ENCODE measurements at places on chromosomes 16 and 17.

- DNase-seq, result no peak
Measured at GRCh38 chr17:79864147-79864546, 24.9 kb upstream of the CBX4 start.

- no peak for DNase-seq
Measured at GRCh38 chr17:6290488-6291196, 144.3 kb downstream of the AIPL1 start.

DNA sequence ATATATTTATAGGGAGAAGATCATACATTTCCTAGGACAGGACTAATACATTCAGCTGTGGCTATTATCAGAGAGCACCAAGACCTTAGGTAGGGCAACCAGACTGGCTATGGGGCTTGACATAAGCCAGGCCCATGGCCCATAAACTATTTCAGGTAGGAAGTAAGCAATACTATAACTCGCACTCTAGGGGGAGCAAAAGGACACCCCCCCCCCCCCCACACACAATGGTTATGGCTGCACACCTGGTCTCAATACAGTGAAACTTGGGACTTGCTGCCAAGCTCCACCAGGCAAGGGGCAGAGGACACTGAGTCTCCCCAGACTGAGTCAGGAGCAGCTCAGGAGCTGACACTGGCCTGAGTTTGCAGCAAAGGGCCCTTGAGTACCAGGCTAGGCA is 348.9 kb upstream of the ASIC2 start:
- DNase-seq, result no peak

- no peak for DNase-seq
Measured at GRCh38 chr17:27463235-27463677, 7.0 kb downstream of the KSR1 start.

GRCh38 chr16:80691111-80691741 is 113.2 kb downstream of the CDYL2 start:
- DNase-seq, result no peak

Measured in activated T-cell treated with anti-CD3 and anti-CD28 coated beads for 1 hour (primary cell).